ENCODE measurements at places on chromosomes 4 and X. TPM values are rescaled to one million over a fixed set of nuclear protein-coding genes. Genes with fewer than 3 reads are reported as not detected.

DNA sequence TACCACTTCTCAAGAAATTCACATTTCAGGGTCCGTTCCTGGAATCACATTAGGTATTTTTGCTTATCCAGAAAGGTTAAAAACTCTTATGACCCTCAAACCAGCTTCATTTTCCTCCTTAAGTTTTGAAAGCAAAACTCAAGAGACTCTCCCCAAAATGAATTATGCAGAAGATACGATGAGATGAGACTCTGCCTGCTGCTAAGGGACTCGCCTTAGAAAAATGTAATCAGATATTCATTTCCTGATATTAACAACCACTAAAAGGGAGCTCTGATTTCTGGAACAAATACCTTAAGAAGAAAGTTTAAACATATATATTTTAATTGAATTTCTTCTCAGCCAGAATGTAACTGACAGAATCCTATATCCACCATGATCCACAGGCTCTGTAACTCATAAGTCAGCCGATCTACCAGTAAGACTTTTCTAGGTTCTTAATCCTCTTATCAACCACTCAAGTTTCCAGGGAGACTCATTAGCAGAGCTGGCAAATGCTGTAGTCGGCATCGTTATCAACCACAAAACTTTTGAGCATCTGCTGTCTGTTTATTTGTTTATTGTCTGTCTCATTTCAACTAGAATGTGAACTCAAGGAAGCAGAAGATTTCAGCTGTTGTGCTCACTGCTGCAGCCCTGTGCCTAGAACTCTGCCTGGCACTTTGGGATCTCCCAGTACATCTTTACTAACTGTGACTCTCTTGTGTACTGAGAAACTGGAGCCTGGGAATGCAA, 112.5 kb downstream of the LDB2 start:
- H3K27ac ChIP-seq = no peak overlapping the region
- no peaks in the 10 kb centered on the region for H3K36me3 ChIP-seq
- peak; percentile 90 for DNase-seq
- no peak overlapping the region for H3K4me3 ChIP-seq
- no peaks in the 10 kb centered on the region for H3K27me3 ChIP-seq

DNA sequence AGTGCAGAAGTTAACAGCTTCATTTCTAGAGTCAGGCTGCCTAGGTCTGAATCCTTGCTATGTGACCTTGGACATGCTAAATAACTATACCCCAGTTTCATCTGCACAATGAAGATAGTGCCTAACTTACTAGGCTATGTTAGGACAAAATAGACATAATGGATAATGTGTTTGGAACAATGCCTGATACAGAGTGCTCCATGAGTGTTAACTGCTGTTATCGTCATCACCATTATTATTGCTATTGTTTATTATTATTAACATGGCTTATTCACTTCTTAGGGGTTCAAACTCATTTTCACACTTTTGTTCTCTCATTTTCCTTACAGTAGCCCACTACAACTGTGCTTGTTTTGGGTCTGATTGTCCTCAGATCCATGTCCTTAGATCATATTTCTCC, 467.7 kb downstream of the SH2D1A start:
- no peak for DNase-seq
- no peak overlapping the region for H3K4me3 ChIP-seq
- H3K27ac ChIP-seq = no peak overlapping the region
- no peaks in the 10 kb centered on the region for H3K27me3 ChIP-seq
- no peaks in the 10 kb centered on the region for H3K4me1 ChIP-seq
- no peaks in the 10 kb centered on the region for H3K36me3 ChIP-seq

- H3K4me3 ChIP-seq = no peak overlapping the region
- H3K27me3 ChIP-seq = no peaks in the 10 kb centered on the region
- H3K36me3 ChIP-seq = no peaks in the 10 kb centered on the region
- H3K4me1 ChIP-seq = no peaks in the 10 kb centered on the region
- peak; percentile 7 for DNase-seq
These were observed 12.2 kb upstream of the MCF2 start for GRCh38 chrX:139720136-139720535.

The AMTN gene
- total RNA-seq = not detected

DNA sequence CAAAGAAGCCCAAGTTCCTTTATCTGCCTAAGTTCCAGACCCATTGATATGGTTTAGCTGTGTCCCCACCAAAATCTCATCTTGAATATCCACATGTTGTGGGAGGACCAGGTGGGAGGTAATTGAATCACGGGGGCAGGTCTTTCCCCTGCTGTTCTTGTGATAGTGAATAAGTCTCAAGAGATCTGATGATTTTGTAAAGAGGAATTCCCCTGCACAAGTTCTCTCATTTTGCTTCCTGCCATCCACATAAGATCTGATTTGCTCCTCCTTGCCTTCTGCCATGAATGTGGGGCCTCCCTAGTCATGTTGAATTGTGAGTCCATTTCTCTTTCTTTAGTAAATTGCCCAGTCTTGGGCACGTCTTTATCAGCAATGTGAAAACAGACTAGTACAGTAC, 860.2 kb downstream of the FSTL5 start:
- DNase-seq = no peak
- H3K4me1 ChIP-seq = no peaks in the 10 kb centered on the region
- no peak overlapping the region for H3K4me3 ChIP-seq
- no peaks in the 10 kb centered on the region for H3K36me3 ChIP-seq

DNA sequence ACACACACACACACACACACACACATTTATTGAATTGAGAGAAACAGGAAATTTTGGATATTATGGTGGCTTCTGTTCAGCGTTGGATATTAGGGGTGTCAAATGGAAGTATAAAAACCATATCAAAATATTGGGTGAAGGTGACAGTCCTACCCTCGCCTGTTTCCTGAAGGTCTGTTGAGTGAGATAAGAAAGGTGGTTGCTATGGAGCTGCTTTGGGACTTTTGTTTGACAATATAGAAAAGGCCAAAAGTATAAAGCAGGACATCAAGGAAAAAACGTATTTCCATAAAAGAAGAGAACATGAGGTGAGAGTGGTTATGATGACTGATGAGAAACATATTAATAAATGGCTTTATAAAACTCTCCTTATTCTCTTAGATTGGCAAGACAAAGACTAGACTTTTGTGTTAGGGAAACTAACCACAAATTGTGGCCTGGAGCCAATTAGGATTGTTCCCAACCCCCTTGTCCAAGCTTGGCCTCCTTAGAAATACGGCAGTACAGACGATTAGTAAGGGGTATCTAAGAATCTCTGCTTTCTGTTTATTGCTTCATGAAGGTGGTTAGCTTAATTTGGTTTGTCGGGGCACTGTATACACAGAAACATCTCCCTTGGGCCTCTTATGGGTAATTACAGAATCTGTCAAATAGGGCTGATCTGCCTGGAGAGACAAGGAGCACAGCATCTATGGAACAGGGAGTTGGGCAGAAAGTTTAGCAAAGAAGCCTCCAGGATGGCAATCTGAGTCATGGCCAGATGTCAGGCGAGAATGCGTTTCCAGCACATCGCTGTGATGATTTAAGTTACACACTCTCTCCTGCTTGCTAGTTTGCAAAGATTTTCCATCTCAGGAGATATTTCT, 198.0 kb downstream of the CBR4 start:
- no peaks in the 10 kb centered on the region for H3K27me3 ChIP-seq
- H3K27ac ChIP-seq = peak overlapping the region; percentile 44
- DNase-seq = peak; percentile 88
- H3K36me3 ChIP-seq = no peaks in the 10 kb centered on the region
- H3K4me1 ChIP-seq = peaks cover 3% of the 10 kb centered on the region
- H3K4me3 ChIP-seq = no peak overlapping the region

DNA sequence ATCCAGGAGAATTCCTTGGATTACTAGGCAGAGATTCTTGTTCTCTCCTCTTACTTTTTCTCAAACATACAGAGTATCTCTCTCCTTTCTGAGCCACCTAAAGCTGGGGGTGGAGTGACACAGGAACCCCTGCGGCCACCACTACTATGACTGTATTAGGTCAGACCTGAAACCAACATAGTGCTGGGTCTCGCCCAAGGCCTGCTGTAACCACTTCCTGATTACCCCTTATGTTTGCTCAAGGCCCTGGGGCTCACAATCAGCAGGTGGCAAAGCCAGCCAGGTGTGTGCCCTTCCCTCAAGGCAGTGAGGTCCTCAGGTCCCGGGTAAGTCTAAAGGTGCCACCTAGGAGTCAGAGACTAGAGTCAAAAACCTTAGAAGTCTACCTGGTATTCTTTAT, 166.4 kb downstream of the PARM1 start:
- H3K27ac ChIP-seq = no peak overlapping the region
- H3K27me3 ChIP-seq = no peaks in the 10 kb centered on the region
- no peak overlapping the region for H3K4me3 ChIP-seq
- DNase-seq = no peak

GRCh38 chrX:121931567-121931966, 884.2 kb downstream of the GLUD2 start:
- no peaks in the 10 kb centered on the region for H3K4me1 ChIP-seq
- H3K27ac ChIP-seq = no peak overlapping the region
- H3K27me3 ChIP-seq = no peaks in the 10 kb centered on the region
- no peak overlapping the region for H3K4me3 ChIP-seq

DNA sequence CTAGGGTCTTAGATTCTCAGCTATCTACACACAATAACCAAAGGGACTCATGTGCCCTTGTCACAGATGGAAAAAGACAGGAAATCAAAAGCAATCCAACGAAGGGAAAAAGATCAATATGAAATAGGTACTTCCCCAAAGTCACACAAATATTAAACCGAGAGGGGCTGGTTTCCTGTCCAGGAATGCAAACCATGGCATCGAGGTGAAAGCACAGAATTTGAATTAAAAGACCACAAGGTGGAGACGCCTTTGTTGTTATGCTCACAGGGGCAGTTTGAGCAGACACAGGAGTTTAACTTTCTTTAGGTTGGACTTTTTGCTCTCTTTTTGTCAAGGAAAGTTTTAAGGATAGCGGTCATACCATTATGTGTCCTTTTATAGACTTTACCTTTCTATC, 14.3 kb downstream of the H2BW1 start:
- no peak overlapping the region for H3K4me3 ChIP-seq
- no peak for DNase-seq
- no peaks in the 10 kb centered on the region for H3K36me3 ChIP-seq

- no peaks in the 10 kb centered on the region for H3K27me3 ChIP-seq
- no peaks in the 10 kb centered on the region for H3K36me3 ChIP-seq
- H3K4me1 ChIP-seq = no peaks in the 10 kb centered on the region
These were observed 43.5 kb downstream of the NUDT9 start for GRCh38 chr4:87465739-87466366.

DNA sequence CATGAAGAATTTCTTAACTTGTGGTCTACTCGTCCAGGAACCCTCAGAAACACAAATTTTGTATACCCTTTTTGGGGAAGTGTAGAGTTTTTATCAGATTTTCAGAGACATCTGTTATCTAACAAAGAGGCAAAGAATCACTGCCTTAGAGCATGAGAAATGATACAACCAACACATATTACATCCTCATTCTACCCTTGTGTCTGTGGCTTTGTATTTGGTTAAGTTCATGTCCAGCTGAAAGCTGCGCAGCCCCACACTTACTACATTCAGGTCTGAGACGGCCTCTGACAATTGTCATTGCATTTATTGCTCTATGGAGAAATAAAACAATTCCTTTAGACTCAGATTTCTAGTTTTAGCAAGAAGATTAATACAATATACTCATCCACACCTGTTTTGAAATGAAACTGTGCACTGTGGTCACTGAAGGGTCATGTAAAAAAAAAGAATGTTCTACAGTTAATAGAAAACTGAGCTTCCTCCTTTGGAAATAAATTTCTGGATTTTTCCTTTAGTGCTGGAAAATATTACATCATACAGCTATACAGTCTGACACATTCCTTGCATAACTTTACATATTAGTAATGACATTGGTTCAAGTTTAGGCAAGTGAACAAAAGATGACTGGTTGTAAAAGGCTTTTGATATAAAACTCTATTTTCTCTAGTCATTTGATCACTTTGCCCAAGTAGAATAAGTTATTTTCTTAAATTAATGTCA, 39.8 kb downstream of the GLRB start:
- DNase-seq = peak; percentile 67
- no peaks in the 10 kb centered on the region for H3K36me3 ChIP-seq
- H3K27me3 ChIP-seq = no peaks in the 10 kb centered on the region
- no peak overlapping the region for H3K27ac ChIP-seq
- H3K4me1 ChIP-seq = peaks cover 11% of the 10 kb centered on the region

The UFSP2 gene
- total RNA-seq = 50.3 TPM

The ZMAT1 gene
- 0.51 TPM for total RNA-seq

The TEX13C gene
- total RNA-seq = not detected

- no peak overlapping the region for H3K27ac ChIP-seq
- no peaks in the 10 kb centered on the region for H3K36me3 ChIP-seq
- peaks cover 4% of the 10 kb centered on the region for H3K4me1 ChIP-seq
- H3K4me3 ChIP-seq = no peak overlapping the region
- no peak for DNase-seq
These were observed 31.4 kb downstream of the TBC1D9 start for GRCh38 chr4:140724760-140725159.

The IL2RG gene
- total RNA-seq = not detected

The PNMA6F gene
- total RNA-seq = not detected

The DRD5 gene
- total RNA-seq = not detected

GRCh38 chr4:103496800-103497199, 223.0 kb downstream of the TACR3 start:
- H3K4me3 ChIP-seq = no peak overlapping the region
- peaks cover 3% of the 10 kb centered on the region for H3K4me1 ChIP-seq
- H3K36me3 ChIP-seq = no peaks in the 10 kb centered on the region
- H3K27ac ChIP-seq = no peak overlapping the region
- H3K27me3 ChIP-seq = no peaks in the 10 kb centered on the region
- no peak for DNase-seq

The LRCH2 gene
- 12.8 TPM for total RNA-seq

GRCh38 chr4:100782356-100782755, 264.5 kb upstream of the EMCN start:
- DNase-seq = no peak
- no peaks in the 10 kb centered on the region for H3K27me3 ChIP-seq
- no peak overlapping the region for H3K27ac ChIP-seq
- H3K4me3 ChIP-seq = no peak overlapping the region

GRCh38 chrX:71107762-71108360, 1.3 kb upstream of the CXorf65 start:
- DNase-seq = no peak
- no peaks in the 10 kb centered on the region for H3K36me3 ChIP-seq
- no peak overlapping the region for H3K27ac ChIP-seq
- H3K4me1 ChIP-seq = no peaks in the 10 kb centered on the region
- H3K4me3 ChIP-seq = no peak overlapping the region

- no peaks in the 10 kb centered on the region for H3K4me1 ChIP-seq
- no peaks in the 10 kb centered on the region for H3K27me3 ChIP-seq
- DNase-seq = no peak
- no peak overlapping the region for H3K4me3 ChIP-seq
These were observed 72.8 kb upstream of the GABRA2 start for GRCh38 chr4:46462733-46463132.

- no peaks in the 10 kb centered on the region for H3K27me3 ChIP-seq
- H3K4me1 ChIP-seq = no peaks in the 10 kb centered on the region
- no peaks in the 10 kb centered on the region for H3K36me3 ChIP-seq
- no peak overlapping the region for H3K4me3 ChIP-seq
- no peak overlapping the region for H3K27ac ChIP-seq
These were observed 142.8 kb upstream of the PRDX4 start for GRCh38 chrX:23524467-23524866.

DNA sequence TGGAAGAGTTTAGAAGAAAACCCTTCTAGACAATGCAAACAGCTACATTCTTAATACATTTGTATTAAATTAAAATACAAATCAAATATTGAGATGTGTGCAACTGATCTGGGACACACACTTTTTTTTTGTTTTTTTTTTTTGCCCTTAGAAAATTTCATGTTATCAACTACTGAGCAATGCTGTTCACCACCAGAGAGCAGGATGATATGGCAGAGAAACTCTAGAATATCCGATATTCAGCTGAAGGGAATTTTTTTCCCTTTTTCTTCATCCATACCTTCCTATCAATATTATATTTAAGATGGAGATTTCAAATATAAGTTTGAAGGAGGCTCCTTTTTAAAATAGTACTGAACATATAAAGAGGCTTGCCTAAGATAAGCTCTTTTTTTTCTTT, 1.0 kb downstream of the NDST3 start:
- peaks cover 2% of the 10 kb centered on the region for H3K27me3 ChIP-seq
- no peaks in the 10 kb centered on the region for H3K36me3 ChIP-seq
- H3K4me3 ChIP-seq = no peak overlapping the region
- H3K27ac ChIP-seq = no peak overlapping the region
- no peaks in the 10 kb centered on the region for H3K4me1 ChIP-seq

All from fibroblast of lung (primary cell).